ENCODE measurements at places on chromosomes 12 and 14.

GRCh38 chr12:71665090-71665463 is 976 bp downstream of the THAP2 start:
- no peak for DNase-seq

GRCh38 chr12:65803251-65803650 is 21.0 kb upstream of the HMGA2 start:
- no peak for DNase-seq

- no peak for DNase-seq
Measured at GRCh38 chr12:57836442-57837375, 9.8 kb downstream of the CTDSP2 start.

DNA sequence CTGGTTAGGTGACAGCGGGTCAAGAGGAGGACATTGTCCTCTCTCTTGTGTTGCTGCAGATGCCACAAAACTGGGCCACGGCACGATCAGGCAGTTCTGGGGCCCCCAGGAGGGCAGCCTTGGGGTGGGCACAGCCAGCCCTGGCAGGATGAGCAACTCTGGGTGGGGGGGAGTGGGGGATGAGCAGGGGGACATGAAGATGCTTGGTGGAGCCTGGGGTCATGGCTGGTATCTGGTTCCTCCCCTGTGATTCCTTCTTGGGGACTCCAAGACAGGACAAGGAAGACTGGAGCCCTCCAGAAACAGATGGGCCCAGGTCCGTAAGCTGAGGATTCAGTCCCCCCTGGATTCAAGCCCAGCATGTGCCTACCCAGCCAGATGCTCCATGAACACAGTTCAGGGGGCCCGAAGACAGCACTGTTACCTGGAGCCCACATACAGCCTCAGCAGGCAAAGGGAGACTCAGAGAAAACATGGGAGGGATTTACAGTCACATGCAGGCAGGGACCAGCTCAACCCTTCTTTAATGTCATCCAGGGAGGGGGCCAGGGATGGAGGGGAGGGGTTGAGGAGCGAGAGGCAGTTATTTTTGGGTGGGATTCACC is 10.4 kb downstream of the SERPINA1 start:
- DNase-seq: no peak

DNA sequence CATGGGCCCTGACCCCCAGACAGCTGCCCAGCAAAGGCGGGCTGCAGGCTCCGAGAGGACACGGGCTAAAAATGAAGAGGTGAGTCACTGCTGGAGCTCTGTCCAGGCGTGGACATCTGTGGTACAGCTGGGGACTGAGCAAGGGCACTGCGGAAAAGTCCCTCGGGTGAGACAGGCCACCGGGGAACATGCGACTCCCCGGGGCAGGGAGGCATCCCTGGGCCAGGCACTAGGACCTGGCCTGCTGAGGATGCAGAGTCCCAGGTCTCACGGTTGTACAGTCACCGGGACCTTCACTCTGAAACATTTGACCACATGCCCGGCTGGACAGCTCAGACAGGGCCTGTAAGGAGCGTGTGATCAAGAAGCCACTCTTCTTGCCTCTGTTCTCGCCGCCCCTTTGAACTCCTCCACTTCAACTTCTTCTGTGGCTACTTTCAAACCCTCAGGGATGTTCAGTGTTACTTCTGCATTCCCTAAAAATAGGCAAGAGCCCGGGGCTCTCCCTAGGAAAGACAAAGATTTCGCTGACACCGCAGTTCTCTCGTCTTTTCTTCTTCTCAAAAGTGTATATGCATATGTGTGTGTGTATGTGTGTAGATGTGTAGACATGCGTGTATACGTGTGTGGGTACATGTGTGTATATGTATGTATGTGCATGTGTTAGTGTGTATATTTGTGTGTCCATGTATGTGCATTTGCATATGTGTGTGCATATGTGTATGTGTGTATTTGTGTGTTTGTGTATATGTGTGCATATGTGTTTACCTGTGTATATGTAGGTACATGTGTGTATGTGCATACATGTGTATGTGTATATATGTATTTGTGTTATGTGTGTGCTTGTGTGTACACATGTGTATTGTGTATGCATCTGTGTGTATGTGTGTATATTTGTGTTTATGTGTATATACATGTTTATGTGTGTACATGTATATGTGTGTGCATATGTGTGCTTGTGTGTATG is 5.0 kb upstream of the RFLNA start:
- no peak for DNase-seq

- DNase-seq: no peak
Measured at GRCh38 chr14:23174296-23175184, 8.9 kb downstream of the SLC7A8 start.

GRCh38 chr12:121805171-121806008 is 1.6 kb downstream of the SETD1B start:
- DNase-seq: no peak

- no peak for DNase-seq
Measured at GRCh38 chr14:36515896-36516718, 3.9 kb downstream of the NKX2-1 start.

DNA sequence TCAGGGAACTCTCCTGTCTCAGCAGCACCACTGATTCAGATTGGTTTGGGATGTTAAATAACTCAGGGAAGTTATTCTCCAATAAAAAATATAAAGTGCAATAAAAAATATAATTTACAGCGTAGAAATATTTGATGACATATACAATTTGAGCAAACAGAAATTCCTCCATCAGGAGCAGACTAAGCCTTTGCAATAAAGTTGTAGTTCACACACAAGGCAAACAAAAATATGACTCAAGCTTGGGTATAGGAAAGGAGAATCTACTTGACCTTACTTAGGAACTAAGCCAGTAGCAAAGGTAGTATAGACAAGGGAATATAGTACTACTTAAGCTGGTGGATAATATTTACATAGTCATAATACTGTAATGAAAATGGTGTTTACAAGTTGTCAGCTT is 264.1 kb downstream of the KIF21A start:
- DNase-seq: no peak

GRCh38 chr12:57765003-57765697 is 1.7 kb downstream of the CYP27B1 start:
- DNase-seq: no peak

DNA sequence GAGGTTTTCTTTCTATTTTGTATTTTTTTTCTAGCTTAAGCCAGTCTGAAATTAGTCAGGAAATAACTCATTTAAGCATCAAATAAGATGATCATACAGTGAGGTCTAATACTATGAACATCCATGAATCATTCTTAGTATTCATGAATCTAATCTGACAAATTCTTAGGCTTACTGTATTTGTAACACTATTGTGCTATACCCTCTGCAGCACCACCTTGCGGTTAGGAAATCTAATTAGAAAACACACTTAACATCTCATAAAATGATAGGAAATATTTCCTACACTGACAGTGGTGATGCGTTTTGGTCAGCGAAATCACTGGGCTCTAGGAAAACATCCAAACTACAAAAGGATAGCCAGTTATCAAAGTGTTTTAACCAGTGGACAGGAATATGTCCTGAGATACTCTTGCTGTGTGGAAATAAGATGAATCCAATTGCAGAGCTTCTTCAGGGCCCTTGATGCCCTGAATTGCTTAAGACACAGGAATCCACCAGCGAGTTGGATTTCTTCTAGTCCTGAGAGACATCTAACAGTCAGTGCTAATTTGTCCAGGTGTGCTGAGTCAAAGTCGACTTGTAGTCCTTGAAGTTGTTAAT is 109.3 kb upstream of the MYF6 start:
- DNase-seq: no peak

- no peak for DNase-seq
Measured at GRCh38 chr12:11891346-11891745, 179.4 kb upstream of the BCL2L14 start.

GRCh38 chr12:106682594-106683234 is 91.8 kb upstream of the RIC8B start:
- DNase-seq: no peak

DNA sequence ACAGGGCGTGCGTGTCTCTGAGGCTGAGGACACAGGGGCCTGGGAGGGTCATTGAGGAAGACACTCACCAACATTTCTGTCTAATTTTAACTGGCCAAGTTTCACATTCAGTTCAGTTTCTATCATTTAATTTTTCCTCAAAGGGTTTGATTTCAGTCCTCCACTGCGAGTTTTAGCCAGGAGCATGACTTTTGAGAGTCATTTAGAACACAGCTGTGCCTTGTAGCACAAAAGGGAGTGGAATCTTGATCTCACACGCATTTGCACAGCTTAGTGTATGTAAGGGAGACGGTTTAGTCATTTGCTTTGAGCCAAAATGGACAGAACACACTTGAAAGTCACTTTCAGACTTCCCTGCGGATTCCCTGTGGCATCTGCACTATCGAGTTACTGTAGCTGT is 1090.8 kb downstream of the BCL11B start:
- no peak for DNase-seq

GRCh38 chr14:22282949-22283348 is 306.1 kb downstream of the DAD1 start:
- DNase-seq: no peak

DNA sequence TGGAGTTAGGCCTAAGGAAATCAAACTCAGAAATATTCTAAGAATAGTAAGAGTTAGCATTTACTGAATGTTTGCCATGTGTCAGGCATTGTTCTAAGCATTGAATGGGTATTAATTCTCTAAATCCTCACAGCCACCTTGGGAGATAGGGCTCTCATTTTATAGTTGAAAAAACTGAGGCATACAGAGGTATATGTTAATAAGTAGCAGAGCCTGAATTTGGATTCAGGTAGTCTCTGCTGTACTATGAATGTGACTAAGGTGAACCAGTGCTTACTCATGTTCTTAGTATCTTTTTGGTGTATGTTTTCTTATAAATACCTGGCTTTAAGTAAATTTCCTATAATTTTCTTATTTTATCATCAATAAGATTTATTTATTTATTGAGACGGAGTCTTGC is 8.1 kb downstream of the ARF6 start:
- DNase-seq: no peak

DNA sequence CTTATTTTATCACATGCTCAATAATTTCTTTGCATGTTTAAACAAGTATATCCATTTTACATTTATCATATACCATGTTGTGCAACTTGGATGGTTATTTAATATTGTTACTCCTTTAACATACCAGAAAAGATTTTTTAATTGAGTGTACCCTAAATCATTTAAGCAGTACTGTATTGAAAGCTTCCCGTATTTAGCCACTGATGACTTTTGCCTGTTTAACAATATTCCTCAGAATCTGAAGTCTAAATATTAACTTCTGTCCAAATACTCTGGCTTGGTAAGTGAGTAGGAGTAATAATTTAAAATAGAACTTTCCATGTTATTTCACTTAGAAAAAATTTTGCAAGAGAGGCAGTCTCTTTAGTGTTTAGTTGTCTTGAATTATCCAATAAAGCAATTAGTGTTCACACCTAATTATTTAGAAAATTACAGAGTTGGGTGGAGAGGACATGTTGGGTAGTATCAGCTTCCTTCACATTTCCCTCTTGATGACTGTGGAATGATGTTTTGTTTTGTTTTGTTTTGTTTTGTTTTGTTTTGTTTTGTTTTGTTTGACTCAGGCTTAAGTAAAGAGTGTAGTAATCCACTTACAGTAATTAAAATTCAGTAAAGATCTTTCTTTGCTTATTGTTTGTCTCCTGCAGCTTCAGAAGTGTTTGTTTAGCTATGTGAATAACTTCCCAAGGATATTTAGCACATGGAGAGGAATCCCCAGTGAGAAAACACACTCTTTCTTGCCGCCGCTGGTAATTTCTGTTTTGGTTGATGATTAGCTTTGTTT is 59.5 kb downstream of the DAAM1 start:
- no peak for DNase-seq

GRCh38 chr12:114339626-114340025 is 66.3 kb downstream of the TBX5 start:
- DNase-seq: no peak

DNA sequence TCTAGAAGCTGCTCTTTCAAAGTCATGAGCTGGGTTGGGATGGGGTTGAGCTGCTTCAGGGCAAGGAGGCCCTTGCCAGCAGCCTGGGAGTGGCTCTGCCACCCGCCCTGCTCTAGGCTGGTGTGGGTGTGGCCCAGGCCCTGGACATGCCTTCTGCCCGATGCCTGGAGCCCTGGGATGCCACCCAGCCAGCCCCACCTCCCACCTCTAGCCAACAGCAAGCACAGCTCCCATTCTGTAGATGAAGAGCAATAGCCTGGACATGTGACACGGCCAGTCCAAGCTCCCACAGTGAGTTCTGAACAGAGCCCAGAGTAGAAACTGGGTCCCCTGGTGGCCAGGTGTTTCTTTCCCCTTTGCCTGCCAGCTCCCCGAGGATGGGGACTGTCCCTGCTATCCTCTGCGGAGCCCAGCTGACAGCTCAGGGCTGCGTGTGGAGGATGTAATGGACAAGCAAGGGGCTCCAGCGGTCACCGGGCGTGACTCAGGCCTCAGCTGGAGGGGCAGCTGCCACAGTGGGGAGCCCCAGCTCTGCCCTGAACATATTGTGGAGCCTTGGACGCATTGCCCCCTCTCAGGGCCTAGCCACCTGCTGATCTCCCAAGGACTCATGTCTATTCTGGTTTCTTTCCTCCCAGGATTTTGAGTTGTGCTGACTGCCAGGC is 165.2 kb downstream of the TSPAN9 start:
- DNase-seq: no peak

Data from stimulated activated CD4-positive, alpha-beta T cell treated with anti-CD3 and anti-CD28 coated beads, Interleukin-1b, Interleukin-23, amount 100 ng/mL, for 1 hour (primary cell).